AG04449 (cell line): ENCODE measurements at places on chromosomes 2 and 18.

GRCh38 chr2:88857951-88858411 is 166.5 kb downstream of the RPIA start:
- no peak for DNase-seq

DNA sequence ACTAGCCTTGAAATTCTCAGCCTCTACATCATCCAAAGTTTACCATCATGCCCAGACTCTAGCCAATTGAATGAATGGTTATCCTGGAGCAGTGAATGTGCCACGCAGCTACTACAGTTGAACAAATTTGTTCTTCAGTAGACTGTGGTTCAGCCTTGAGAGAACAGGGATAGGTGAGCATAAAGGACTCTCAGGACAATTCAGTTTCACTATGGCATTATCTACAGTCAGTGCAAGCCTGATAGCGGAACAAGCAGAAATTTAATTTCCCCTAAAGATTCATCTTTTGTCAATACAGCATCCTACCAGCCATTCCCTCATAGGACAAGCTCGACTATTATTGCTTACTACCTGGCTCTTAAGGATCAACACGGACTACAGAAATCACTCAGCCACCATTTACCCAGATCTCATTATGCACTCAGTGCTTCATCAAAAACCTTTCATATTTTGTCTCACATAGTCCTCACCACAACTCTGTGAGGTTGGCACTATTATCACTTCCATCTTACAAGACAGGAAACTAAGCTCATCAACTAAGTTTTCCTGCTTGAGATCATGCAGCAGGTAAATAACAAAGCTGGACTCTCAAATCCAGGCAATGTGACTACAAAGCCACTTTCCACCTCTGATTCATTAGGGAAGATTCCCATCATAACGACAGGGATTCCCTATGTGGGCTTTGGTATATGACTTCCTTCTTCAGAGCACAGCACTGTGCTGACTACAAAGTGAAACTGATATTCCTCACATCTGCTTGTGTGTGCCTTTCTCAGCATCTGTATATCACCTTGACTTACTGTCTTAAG is 181.5 kb upstream of the ACVR2A start:
- no peak for DNase-seq

DNA sequence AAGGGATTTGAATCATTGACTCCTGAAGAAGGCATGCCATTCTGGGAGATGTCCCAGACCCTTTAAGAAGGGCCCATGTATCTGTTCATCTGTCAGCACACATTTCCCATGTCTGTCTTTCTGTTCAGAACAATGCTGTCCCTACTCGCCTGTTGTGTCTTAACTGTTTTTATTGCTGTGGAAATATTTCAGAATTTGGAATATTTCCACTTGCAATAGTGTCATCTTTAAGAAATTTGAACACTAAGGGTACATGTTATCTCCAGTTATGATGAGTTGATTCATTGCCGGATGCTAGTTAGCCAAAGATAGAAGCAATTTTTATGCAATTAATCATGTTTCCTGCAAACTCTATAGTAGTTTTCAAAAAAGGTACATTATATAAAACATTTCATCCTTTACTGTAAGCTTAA is 36.9 kb upstream of the NT5C1B start:
- DNase-seq, result no peak

GRCh38 chr18:7601246-7601615 is 34.1 kb downstream of the PTPRM start:
- DNase-seq, result no peak

- no peak for DNase-seq
These were observed 15.0 kb downstream of the GLI2 start for GRCh38 chr2:120750488-120751210.

DNA sequence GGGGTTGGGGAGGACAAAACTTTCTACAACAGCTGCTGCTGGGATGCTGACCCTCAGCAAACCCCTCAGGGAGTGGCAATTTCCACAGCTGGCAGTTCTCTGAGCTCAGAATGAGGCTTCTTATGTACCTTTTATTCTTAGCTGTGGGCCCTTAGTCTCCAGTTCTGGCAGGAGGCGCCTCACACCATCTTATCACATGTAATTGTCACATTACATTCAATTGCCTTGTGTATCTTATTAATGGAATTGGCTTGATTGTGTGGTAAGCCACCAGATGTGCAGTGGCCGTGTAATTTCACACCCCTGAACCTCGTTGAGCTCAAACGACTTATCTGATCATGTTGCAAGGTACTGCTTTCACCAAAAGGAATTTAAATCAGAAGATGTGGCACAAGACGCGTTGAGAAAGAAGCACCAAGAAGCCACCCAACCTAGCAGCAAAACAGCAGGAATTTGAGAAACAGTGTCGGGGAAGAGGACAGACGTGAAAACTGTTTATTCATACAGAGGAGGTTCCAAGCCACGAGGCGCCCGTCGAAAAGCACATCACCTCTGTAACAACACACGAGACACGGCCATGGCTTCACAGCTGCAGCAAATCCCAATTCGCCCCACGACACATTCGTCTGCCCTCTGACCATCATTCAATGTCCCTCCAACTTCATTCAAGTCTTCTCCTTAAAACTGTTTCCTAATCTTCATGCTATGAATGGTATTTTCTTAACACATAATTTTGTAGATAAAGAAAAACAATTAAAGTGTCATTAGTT is 53.6 kb upstream of the LPIN2 start:
- DNase-seq, result no peak

- DNase-seq, result no peak
These were observed 146.3 kb downstream of the WDSUB1 start for GRCh38 chr2:159140070-159140769.

DNA sequence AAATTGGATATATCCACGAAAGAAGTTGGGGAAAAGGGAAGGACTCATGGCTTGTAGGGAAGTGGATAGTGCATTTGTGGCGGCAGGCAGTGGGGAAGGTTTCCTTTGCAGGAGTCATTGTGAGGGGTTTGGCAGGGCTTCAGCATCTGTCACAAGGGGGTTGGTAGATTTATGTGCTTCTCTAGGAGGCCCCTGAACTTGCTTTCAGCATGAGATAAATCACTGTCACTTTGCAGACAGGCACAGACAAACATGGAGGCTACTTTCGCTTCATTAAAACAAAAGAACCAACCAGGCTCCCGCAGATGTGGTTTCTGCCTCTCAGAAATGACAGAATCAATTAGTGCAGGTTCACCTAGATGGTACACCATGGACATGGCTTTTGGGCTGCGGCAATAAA is 340.7 kb downstream of the TGIF1 start:
- no peak for DNase-seq

GRCh38 chr18:56322406-56322805 is 316.0 kb downstream of the TXNL1 start:
- no peak for DNase-seq
